ENCODE measurements at places on chromosomes 6 and 20.

GRCh38 chr6:2695454-2696095, 55.1 kb downstream of the MYLK4 start:
- no peak for DNase-seq

DNA sequence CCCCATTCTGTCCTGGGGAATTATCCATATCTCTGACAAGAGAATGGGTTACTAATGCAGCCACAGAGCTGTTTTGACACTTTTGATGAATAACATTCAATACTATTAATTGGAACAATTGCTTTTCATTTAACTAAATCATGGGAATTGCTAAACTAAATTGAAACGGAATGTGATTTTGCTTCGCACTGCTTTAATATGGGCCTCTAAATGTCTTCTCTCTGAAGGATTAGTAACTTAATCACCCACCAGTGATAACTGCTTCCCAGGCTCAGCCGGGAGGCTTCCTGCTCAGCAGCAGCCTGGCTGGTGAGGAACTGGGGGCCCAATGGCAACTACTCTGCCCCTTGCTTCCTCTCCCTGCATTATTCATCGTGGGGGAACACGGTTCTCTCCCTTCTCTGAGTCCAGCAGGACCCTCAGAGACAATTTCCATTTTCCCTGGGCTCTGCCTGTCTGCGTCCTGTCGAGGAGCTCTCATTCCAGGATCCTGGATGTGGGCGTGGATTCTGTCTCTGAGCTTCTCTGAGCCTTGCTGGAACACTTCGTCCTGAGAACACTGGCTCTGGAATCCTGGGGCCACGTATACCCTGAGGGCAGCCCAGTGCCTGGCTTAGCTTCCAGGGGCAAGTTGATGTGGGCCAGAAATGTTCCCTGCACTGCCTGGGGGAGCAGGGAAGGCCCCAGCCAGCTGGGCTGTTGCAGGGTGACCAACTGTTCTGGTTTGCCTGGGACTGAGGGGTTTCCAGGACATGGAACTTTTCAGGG, 308.9 kb downstream of the DHX35 start:
- DNase-seq = no peak

DNA sequence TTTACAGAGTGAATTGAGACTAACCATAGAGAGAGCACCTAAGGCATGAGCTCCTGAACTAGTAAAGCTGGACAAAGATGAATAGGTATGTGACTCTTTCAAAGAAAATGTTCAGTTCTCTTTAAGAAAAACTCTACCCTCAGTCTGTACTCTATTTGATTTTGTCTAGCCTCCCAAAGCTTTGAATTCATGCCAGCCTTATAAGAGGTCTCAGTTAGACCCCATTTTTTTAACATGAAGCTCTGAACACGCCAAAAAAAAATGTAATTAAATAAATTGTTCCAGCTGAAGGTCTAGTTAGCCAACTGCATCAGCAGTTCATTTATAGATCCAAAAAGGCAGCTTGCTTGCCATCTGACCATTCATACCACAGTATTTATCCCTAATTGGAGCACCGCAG, 71.6 kb downstream of the COL9A1 start:
- DNase-seq = no peak

GRCh38 chr6:109853426-109853825, 124.7 kb upstream of the GPR6 start:
- no peak for DNase-seq

GRCh38 chr6:159107451-159108260, 61.5 kb upstream of the FNDC1 start:
- no peak for DNase-seq

GRCh38 chr6:155472886-155473285, 17.2 kb upstream of the NOX3 start:
- DNase-seq = no peak

GRCh38 chr6:132122871-132123270, 171.7 kb upstream of the CCN2 start:
- DNase-seq = no peak

DNA sequence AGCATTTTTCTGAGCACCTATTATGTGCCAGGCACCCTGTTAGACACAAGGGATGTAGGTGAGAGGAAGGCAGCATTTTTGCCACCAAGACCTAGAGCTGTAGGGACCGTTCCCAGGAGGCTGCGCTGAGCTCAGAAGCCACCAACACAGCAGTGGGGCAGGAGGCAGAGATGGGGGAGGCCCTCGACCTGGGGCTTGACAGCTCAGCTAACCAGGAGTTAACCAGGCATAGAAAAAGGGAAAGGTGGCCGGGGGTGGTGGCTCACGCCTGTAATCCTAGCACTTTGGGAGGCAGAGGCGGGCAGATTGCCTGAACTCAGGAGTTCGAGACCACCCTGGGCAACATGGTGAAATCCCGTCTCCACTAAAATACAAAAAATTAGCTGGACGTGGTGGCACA, 29.5 kb downstream of the KIF25 start:
- no peak for DNase-seq

- no peak for DNase-seq
Observed at GRCh38 chr6:10759312-10759839, 11.8 kb downstream of the TMEM14B start.

DNA sequence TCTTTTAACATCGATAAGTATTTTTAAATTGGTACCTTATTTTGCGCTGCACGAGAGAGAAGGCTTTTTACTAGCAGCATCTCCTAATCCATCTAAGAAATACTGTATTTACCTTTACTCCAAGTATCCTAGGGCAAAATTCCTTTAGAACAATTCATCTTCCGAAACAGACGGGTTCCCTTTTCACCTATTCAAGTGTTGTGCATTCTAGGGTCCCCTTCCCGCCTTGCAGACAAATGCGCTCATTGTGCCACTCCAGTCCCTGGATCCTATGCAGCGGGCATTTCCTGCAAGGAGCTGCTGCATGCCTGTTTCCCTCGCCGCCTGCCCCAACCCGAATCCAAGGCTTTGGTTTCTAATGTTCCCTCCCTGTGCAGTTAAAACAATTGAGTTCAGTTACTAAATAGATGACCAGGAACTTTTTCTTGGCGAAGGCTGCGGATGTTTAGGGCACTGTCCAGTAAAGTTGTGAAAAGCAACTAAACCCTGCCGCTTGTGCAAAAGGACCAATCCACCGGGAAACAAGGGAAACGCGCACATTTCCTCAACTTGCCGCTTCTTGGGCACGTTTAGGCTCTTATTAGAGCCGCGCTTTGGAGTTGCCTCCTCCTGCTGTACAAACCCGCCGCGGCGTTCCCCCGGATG, 556 bp upstream of the SCAF8 start:
- DNase-seq = no peak

DNA sequence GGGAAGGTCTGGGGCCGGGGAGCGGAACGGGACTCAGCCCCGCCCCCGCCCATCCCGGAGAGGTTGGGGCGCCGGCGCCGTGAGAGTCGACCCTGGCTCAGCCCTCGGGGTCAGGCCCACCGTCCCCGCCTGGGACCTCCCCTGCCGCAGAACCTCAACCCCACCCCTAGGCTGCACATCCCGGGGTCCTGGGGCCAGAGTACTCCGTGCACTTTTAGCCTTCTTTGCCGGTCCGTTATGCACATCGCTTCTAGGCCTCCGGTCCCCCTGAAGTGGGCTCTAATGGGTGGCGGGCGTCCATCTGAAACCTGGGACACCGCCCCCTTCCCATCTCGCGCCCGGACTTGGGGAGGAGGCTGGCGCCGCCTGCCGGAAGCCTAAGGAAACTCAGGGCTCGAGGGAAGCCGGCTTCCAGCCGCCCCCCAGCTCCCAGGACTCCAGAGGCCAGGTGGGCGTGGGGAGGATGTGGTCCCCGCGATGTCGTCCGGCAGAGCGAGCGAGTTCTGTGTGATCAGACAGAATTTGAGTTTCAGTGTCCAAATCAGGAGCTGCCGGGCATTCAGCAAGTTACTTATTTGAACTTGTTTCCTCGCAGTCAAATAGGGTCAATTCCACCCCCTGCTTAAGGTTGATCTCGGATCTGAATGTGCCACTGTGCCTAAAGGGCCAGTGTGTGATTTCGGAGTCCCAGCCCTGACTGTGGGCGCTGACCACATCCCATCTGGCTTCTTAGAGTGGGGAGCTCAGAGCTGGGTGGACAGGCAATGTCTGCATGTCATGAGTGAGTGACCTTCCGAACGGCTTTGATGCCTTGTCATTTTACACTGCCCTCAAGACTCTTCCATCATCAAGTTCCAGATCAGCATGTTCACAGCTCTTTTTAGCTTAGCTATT, 47.6 kb downstream of the CPXM1 start:
- peak; percentile 20 for DNase-seq

GRCh38 chr6:52543262-52543661, 33.6 kb downstream of the TRAM2 start:
- no peak for DNase-seq

GRCh38 chr20:23226612-23227265, 123.9 kb upstream of the NXT1 start:
- no peak for DNase-seq

- no peak for DNase-seq
Observed at GRCh38 chr20:33567949-33568348, 78.1 kb downstream of the CBFA2T2 start.

DNA sequence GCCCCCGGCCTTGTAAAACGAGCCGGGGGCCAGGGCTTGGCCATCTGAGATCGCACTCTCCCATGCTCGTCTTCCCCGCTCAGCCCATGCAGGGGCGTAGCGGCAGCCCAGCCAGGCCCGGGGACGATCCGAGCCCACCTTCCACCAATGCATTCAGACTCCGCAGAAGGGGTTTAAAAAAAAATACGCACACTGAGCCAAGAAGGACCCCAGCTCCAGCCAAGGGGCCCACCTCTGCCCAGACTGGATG, 320 bp downstream of the GSTA4 start:
- DNase-seq = no peak

GRCh38 chr6:36023996-36024795, at the start of gene SLC26A8:
SLC26A8 (minus strand) TSS chr6:36024641; CDS start chr6:36019707, 4,934 bp downstream.
- DNase-seq = no peak

GRCh38 chr6:161496941-161497340, 223.1 kb upstream of the AGPAT4 start:
- no peak for DNase-seq

- no peak for DNase-seq
Observed at GRCh38 chr6:29483735-29484134, 4.0 kb downstream of the MAS1L start.

DNA sequence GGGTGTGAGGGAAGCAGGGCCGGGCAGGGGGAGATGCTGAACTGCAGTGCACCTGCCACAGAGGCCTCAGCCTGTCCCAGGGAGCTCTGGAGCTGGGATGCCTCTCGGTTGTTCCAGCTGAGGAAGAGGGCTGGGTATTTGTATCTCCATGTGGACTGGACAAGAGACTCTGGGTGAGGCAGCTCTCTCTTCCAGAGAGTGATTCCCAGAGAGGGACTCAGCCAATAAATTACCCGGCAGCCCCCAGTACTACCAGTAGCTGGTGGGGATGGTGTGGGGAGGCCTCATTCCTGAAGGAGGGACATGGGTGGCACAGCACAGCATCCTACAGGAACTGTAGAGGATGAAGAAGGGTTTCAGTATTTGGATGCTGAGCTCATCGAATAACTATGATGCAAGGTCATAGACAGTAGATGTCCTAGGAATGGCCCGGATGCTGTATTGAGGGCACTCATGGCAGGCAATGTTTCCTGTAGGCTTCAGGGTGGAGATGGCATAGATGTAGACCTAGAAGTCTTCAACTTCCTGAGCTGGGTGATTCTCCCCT, 1.4 kb downstream of the FGD2 start:
- DNase-seq = no peak

DNA sequence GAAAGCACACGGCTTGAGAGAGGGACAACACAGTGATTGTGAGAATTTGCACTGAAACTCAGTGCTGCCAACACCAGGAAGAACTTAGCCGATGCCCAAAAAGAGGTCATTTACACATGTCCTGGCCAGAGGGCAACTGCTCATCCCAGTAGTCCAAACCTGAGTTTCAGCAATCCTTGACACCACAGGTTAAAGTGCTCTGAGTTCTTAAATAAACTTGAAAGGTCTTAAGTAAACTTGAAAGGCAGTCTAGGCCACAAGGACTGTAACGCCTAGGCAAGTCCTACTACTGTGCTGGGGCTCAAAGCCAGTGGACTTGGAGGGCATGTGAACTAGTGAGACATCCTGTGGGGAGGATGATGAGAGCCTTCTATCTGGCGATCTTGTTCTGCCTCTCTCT, 14.1 kb downstream of the SNX14 start:
- no peak for DNase-seq

DNA sequence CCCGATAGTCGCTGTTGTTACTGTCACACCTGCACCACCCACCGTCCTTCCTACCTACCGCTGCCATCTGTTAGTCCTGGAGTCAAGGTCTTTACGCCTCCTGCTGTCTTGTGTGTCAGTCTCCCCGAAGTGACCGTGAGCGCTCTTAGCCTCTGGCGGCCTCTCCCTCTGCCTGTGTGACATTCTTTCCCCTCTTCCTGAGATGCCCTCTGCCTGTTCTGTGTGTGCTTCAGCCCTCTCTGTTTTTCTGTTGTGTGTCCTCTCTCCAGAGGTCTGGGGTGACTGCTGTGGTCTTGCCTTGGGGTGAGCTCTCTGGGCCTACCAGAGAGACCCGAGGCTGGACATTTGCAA, 54.9 kb downstream of the TCP11 start:
- no peak for DNase-seq

GRCh38 chr6:29626948-29627754, 5.8 kb downstream of the GABBR1 start:
- DNase-seq = no peak

- no peak for DNase-seq
Observed at GRCh38 chr6:13923527-13924145, 1.1 kb upstream of the RNF182 start.

GRCh38 chr20:5807431-5807830, 57.2 kb downstream of the SHLD1 start:
- DNase-seq = no peak

DNA sequence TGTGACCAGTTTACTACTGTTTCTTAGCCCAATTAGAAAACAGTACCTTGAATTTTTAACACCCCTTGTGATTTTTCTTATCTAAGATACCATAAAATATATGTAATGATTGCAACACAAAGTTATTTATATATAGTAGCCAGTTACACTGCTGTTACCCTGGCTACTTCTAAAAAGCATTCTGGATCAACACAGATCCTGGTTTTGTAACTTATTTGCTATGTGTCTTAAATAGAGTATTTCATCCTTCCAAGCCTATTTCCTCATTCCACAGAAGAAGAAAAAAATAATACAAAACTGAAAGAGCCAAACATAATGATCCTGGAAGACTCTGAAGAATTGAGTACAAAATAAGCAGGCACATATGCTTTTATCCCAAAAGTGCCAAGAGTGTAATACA, 19.0 kb upstream of the GSTA4 start:
- no peak for DNase-seq
